ENCODE measurements at places on chromosomes 3 and 15.

DNA sequence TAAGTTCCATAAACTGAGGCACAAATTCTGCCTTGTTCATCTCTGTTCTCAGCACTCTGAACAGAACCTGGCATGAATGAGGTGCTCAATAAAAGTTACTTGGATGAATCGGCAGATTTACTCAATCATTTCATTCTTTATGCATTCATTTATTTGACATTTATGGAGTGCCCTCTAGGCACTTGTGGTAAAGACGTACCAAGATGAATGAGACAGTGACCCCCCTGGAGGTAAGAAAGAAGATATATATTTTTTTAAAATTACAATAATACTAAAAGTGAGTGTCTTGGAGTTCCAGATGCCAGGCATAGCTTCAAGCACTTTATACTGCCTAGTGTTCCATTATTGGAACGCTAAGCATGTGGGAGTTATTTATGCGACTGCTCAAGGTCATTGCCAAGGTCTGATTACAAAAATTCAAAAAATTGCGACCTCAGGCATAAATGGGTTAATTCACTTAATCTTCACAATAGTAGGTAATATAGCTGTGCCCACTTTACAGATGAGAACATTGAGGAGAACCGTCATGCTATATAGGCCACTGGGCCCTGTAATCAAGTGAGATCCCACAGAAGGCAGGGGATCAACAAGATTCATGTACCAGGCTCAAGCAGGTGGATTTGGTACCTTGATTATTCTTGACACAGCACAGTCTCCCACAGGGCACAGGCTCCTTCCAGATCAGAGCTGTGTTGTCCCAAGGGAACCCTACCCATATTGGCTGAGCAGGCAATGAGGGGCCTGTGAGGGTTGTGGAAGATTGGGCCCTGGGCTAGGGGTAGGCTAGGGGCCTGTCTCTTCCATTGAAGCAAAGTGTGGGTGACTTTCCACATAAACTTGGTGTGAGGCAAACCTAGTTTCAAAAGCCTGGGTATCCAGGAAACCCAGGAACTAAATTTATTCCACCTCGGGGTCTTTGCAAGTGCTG lies 10.7 kb downstream of the XIRP1 start:
- DNase-seq = no peak

DNA sequence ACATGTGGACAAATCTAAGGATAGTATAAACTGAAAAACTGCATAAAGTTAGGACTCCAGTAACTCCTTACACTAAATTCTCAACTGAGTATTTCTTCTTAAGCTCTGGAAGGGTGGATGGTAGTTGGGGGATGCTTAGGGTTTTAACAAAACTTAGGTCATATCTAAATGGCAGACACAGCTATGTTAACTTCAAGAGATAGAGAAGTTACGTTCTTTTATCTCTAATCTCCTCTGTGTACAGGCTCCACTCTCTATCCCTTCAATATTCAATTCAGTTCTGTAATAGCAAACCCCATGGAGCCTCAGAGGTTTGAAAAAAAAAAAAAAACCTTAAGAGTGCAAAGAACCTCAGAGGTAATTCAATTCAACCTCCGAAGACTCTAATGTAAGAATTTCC lies 3.1 kb downstream of the CMTM6 start:
- DNase-seq = no peak

DNA sequence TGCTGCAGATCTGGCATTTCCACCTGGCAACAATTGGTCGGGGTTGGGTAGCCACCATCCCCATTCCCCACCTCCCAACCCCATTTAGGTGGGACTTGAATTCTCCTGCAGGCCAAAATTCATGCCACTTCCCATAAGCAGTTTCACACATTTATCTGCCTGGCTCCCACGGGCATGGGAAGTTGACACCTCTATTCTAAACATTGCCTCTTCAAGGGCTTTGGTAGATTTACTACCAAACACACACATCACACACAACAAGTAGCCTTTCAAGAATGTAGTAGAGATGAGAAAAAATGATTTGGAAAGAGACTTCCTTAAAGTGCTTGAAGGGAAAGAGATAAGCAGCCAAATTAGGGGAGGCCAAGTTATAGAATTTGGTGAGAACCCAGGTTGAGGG lies 30.9 kb downstream of the ZBTB38 start:
- DNase-seq = no peak

- no peak for DNase-seq
These were observed 78.9 kb upstream of the BHLHE40 start for GRCh38 chr3:4900298-4900697.

DNA sequence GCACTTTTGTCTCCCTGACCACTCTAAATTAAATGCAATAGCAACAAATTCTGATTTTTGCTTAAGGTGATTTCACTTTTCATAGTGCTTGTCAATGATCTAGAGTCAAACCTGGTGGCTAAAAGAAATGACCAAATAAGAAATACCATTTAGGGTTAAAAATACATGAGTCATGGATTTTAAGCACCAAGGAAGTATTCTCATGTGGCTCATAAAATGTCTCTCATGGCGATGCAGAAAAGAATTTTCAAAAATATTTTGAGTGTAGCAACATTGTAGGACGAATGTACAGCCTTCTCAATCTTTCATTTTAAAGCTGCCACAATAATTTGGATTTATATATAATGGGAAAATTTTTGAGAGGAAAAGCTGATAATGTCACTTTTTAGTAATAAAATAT lies 193.6 kb downstream of the EPHA3 start:
- no peak for DNase-seq

- DNase-seq = no peak
These were observed 5.2 kb upstream of the WDR5B start for GRCh38 chr3:122421101-122421500.

- DNase-seq = no peak
These were observed 6.5 kb upstream of the ALDH1A3 start for GRCh38 chr15:100873029-100873677.
